Activated naive CD8-positive, alpha-beta T cell treated with anti-CD3 and anti-CD28 coated beads for 36 hours (primary cell): ENCODE measurements at places on chromosomes 6 and 20. TPM values are rescaled to one million over a fixed set of nuclear protein-coding genes. Genes with fewer than 3 reads are reported as not detected.

GPR63 gene
- total RNA-seq = 1.0 TPM

OXT gene
- 0.47 TPM for total RNA-seq

CCM2L gene
- not detected for total RNA-seq

GLP1R gene
- 0.43 TPM for total RNA-seq

KIAA0408 gene
- 3.1 TPM for total RNA-seq

IP6K3 gene
- not detected for total RNA-seq

ADGRF1 gene
- not detected for total RNA-seq

HCK gene
- not detected for total RNA-seq

ZBTB46 gene
- total RNA-seq = not detected

BMP6 gene
- total RNA-seq = not detected

- H3K4me1 ChIP-seq = no peaks in the 10 kb centered on the region
- H3K4me3 ChIP-seq = no peak overlapping the region
- DNase-seq = no peak
- no peak overlapping the region for H3K27ac ChIP-seq
- peaks cover 10% of the 10 kb centered on the region for H3K27me3 ChIP-seq
- H3K36me3 ChIP-seq = no peaks in the 10 kb centered on the region
These were observed 122.6 kb upstream of the PHACTR1 start for GRCh38 chr6:12593771-12594529.

DNA sequence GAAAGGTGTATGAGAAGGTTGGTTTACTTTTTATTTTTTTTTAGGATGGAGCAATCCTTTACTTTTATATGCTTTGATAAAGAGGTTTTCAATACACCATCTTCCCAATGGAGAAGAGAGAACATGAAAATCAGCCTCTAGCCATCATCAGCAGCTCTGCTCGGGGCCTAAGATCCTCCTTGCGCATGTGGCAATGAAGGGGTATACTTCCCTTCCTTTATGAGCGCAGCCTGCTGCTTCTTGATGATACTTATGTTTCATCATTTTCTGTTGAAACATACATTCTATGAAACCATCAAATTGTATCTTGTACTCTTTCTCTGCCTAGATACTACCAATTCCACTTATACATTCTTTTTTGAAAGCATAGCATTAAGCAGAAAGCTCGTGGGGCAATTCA lies 74.5 kb downstream of the MAP7 start:
- H3K4me1 ChIP-seq = no peaks in the 10 kb centered on the region
- no peak for DNase-seq
- no peak overlapping the region for H3K27ac ChIP-seq

DNA sequence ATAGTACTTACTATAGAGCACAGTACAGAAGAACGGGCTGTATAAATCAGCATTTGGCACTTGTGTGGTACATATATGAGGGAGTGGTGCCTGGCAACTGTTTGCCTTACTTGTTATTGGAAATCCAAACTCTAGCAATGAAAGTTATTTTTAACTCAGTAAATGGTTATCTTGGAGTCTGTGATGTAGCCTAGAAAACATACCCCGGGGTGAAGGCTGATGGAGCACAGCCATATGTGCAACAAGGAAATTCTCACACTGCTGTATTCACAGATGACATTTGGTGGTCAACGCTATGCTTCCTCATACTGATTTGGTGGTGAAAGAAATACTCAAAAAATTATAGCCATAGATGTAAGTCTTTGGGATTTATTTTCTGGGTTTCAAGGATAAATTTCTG lies 807.5 kb upstream of the FLRT3 start:
- no peaks in the 10 kb centered on the region for H3K27me3 ChIP-seq
- DNase-seq = no peak

GRCh38 chr6:165451838-165452237 lies 142.4 kb upstream of the C6orf118 start:
- H3K27me3 ChIP-seq = no peaks in the 10 kb centered on the region
- no peak overlapping the region for H3K27ac ChIP-seq
- no peaks in the 10 kb centered on the region for H3K4me1 ChIP-seq
- no peak for DNase-seq

- H3K36me3 ChIP-seq = no peaks in the 10 kb centered on the region
- H3K4me1 ChIP-seq = no peaks in the 10 kb centered on the region
- DNase-seq = no peak
- H3K27me3 ChIP-seq = no peaks in the 10 kb centered on the region
- no peak overlapping the region for H3K4me3 ChIP-seq
These were observed 11.9 kb downstream of the SULF2 start for GRCh38 chr20:47773371-47773786.

GRCh38 chr6:24795106-24795505 lies 3.6 kb downstream of the ARMH2 start:
- no peak overlapping the region for H3K4me3 ChIP-seq
- no peaks in the 10 kb centered on the region for H3K27me3 ChIP-seq
- H3K4me1 ChIP-seq = peaks cover 23% of the 10 kb centered on the region
- DNase-seq = no peak
- no peak overlapping the region for H3K27ac ChIP-seq
- peaks cover 10% of the 10 kb centered on the region for H3K36me3 ChIP-seq

GRCh38 chr6:31497531-31498476 lies at the start of gene MICB:
Gene MICB, plus strand, starts transcription at chr6:31498145. Its CDS starts 49 bp downstream, at chr6:31498194.
- H3K4me1 ChIP-seq = peaks cover 52% of the 10 kb centered on the region
- peak within 1 kb of the TSS; percentile 87 for H3K4me3 ChIP-seq
- H3K27me3 ChIP-seq = no peaks in the 10 kb centered on the region
- peak within 1 kb of the TSS; percentile 84 for H3K27ac ChIP-seq
- DNase-seq = peak; percentile 86

DNA sequence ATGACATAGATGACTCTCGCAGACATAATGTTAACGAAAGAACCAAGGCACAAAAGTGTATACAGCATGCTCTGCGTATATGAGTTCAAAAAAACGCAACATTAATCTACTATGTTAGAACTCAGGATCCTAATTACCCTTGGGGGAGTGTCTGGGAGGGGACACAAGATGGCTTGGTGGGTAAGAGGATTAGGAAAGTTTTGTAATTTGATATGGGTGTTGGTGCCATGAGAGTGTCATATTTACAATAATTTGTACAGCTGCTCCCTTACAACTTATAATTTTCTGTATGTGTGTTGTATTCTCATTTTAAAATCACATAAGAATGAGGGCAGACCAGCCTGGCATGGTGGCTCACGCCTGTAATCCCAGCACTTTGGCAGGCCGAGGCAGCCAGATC lies 38.6 kb downstream of the TFEB start:
- H3K4me1 ChIP-seq = no peaks in the 10 kb centered on the region
- H3K27me3 ChIP-seq = no peaks in the 10 kb centered on the region
- H3K36me3 ChIP-seq = no peaks in the 10 kb centered on the region
- H3K4me3 ChIP-seq = no peak overlapping the region

- DNase-seq = no peak
- H3K27ac ChIP-seq = no peak overlapping the region
- no peaks in the 10 kb centered on the region for H3K36me3 ChIP-seq
These were observed 17.3 kb upstream of the NT5E start for GRCh38 chr6:85432554-85432953.

- H3K4me3 ChIP-seq = no peak overlapping the region
- no peak overlapping the region for H3K27ac ChIP-seq
- no peaks in the 10 kb centered on the region for H3K4me1 ChIP-seq
- H3K27me3 ChIP-seq = peaks cover 6% of the 10 kb centered on the region
- DNase-seq = no peak
- no peaks in the 10 kb centered on the region for H3K36me3 ChIP-seq
These were observed 33.2 kb upstream of the OCSTAMP start for GRCh38 chr20:46583411-46584214.

GRCh38 chr6:131317516-131317915 lies 182.2 kb downstream of the AKAP7 start:
- no peaks in the 10 kb centered on the region for H3K27me3 ChIP-seq
- no peak overlapping the region for H3K4me3 ChIP-seq
- peaks cover 34% of the 10 kb centered on the region for H3K36me3 ChIP-seq
- H3K4me1 ChIP-seq = peaks cover 4% of the 10 kb centered on the region
- no peak overlapping the region for H3K27ac ChIP-seq

DNA sequence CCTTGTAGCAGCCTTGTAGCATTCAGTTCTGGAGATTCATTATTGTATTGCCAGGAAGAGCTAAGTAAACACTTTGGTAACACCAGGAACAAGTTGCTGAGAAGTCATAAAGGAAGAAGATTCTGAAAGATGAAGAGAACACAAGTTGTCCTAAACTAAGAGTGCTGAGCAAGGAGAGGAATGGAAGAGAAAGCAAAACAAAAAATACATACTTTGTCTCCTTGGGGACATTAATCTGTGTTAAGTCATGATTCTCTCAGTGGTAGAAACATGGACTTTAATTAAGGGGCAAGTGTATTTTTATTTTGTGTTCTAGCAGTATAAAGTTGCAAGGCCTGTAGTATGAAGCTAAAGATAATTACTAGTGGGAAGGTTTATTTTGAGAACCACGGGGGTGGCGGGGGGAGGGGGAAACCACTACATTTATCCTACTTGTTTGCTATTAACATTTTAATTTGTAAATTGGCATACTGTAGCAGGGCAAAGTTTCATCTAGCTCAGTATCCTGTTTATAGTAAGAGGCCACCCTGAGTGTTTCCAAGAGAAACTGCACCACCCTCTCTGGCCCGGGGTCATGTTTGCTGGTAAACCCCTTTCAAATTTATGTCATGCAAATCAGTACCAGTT lies 463.0 kb downstream of the CDKAL1 start:
- H3K27me3 ChIP-seq = no peaks in the 10 kb centered on the region
- no peaks in the 10 kb centered on the region for H3K4me1 ChIP-seq
- DNase-seq = no peak
- peaks cover 57% of the 10 kb centered on the region for H3K36me3 ChIP-seq
- no peak overlapping the region for H3K27ac ChIP-seq

- H3K27ac ChIP-seq = no peak overlapping the region
- H3K27me3 ChIP-seq = peaks cover 24% of the 10 kb centered on the region
These were observed 38.6 kb upstream of the MARCKS start for GRCh38 chr6:113818578-113818977.

DNA sequence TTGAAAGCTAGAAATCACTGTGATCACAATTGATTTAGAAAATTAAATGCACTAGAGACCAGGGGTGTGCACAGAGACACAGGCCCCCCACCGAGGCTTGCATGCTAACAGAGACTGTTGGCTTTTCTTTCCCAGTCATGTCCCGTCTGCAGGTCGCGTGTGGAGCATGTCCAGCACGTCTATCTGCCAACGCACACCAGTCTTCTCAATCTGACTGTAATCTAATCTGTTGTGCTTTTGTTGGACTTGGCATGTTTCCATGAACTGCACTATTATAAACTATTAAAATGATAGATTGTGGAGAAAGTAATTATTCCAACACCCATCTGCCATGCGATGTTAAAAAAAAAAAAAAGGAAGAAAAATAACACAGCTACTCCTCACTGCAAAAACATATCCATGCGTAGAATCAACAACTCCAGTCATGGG lies 17.7 kb downstream of the MYLIP start:
- H3K36me3 ChIP-seq = peaks cover 58% of the 10 kb centered on the region
- no peaks in the 10 kb centered on the region for H3K27me3 ChIP-seq
- H3K27ac ChIP-seq = no peak overlapping the region
- no peak for DNase-seq

DNA sequence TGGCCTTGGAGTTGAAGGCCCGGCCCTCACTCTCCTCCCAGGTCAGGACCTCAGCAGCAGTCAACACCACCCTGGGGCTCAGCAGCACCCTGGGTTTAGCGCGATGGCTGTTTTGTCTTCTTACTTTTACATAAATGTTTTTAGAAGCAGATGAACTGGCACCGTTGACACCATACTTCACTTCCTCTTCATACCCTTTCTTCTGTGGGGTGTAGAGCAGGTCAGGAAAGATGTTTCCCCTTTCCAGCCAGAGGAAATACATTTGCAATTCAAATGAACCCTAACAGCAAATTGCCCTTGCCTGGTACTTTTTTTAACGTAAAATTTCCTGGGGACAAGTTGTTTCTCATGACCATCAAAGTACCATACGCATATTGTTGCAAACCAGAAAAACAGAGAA lies 54.7 kb upstream of the SNX9 start:
- peaks cover 71% of the 10 kb centered on the region for H3K4me1 ChIP-seq
- no peak for DNase-seq
- peaks cover 25% of the 10 kb centered on the region for H3K36me3 ChIP-seq
- H3K27me3 ChIP-seq = no peaks in the 10 kb centered on the region
- H3K4me3 ChIP-seq = peak overlapping the region; percentile 19

DNA sequence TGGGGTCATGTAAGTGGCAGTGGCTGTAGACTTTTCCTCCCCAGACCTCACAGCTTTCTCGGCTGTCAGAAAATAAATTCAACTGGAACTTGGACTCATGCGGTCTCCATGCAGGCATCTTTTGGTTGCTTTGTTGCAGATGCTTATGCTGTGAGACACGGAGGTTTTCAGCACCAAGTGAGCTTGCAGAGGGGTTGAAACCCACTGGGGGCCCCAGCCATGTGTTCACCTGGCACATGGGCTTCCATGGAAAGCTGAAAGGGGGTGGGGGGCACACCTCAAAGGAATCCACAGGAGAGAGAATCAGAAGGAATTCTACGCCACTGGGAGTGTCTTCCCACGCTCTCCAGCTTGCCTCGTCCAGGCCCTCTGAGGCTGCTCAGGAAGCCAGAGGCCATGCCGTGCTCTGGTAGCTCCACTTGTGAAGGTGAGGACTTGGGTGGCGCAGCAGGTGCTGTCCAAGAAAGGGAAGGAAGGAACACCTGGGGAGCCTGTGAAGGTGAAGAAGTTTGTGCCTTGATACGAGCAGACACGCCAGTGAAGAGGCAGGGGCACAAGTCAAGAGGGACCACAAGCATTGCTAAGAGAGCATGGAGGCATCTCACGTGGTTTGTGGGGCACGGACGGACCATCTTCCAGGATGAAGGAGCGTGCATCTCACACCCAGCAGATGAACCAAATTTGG lies 134.3 kb upstream of the PMEPA1 start:
- H3K4me1 ChIP-seq = peaks cover 3% of the 10 kb centered on the region

- H3K36me3 ChIP-seq = no peaks in the 10 kb centered on the region
- H3K4me1 ChIP-seq = no peaks in the 10 kb centered on the region
- no peak for DNase-seq
- peaks cover 6% of the 10 kb centered on the region for H3K27me3 ChIP-seq
These were observed 223.7 kb upstream of the TSHZ2 start for GRCh38 chr20:52748285-52748932.

GRCh38 chr6:38762848-38763247 lies 47.7 kb downstream of the DNAH8 start:
- no peak for DNase-seq
- no peaks in the 10 kb centered on the region for H3K4me1 ChIP-seq
- no peak overlapping the region for H3K27ac ChIP-seq
- peaks cover 33% of the 10 kb centered on the region for H3K27me3 ChIP-seq
- peaks cover 4% of the 10 kb centered on the region for H3K36me3 ChIP-seq
- no peak overlapping the region for H3K4me3 ChIP-seq

DNA sequence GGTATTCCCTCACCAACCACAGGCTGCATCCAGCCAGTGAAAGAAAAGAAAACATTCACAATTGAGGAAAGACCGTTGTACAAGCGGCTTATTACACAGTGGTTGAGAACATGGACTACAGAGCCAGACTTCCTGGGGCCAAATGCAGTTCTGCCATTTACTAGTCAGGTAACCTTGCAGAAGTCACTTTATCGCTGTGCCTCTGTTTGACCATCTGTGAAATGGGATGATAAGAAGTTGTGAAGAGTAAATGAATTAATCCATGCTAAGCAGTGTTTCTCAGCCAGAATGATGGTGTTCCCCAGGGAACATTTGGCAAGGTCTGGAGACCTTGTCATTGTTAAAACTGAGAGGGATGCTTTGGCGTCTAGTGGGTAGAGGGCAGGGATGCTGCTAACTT lies 14.8 kb downstream of the ARHGAP40 start:
- H3K4me3 ChIP-seq = no peak overlapping the region
- H3K27me3 ChIP-seq = peaks cover 27% of the 10 kb centered on the region
- no peak for DNase-seq
- no peak overlapping the region for H3K27ac ChIP-seq
- no peaks in the 10 kb centered on the region for H3K4me1 ChIP-seq
- H3K36me3 ChIP-seq = no peaks in the 10 kb centered on the region
